ENCODE measurements at places on chromosomes 12 and 14.

DNA sequence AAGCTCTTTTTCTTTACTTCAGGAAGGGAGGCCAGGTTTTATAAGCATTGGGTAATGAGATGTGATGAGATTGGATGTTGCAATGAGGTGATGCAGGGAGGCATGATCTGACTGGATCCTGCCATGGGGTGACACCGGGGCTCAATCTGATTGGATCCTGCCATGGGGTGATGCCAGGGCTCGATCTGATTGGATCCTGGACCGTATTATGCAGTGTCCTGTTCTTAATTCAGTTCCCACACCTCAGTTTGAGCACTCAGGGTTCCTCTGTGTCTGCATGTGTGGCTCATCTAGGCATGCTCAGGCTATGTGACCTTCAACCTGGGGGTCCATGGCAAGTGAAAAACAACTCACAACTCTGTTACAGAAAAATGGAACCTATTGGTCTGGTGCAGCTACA lies 166.4 kb downstream of the SLC15A4 start:
- no peak for DNase-seq

DNA sequence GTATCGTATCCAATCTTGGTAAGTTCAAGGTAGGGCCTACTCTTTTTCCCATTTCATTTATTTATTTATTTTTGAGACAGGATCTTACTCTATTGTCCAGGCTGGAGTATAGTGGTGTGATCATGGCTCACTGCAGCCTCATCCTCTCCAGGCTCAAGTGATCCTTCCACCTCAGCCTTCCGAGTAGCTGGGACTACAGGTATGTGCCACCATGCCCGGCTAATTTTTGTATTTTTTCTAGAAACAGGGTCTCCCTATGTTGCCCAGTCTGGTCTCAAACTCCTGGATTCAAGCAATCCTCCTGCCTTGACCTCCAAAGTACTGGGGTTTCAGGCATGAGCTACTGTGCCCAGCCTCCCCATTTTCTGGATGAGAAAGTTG lies 57.2 kb downstream of the CLMN start:
- DNase-seq, result no peak

DNA sequence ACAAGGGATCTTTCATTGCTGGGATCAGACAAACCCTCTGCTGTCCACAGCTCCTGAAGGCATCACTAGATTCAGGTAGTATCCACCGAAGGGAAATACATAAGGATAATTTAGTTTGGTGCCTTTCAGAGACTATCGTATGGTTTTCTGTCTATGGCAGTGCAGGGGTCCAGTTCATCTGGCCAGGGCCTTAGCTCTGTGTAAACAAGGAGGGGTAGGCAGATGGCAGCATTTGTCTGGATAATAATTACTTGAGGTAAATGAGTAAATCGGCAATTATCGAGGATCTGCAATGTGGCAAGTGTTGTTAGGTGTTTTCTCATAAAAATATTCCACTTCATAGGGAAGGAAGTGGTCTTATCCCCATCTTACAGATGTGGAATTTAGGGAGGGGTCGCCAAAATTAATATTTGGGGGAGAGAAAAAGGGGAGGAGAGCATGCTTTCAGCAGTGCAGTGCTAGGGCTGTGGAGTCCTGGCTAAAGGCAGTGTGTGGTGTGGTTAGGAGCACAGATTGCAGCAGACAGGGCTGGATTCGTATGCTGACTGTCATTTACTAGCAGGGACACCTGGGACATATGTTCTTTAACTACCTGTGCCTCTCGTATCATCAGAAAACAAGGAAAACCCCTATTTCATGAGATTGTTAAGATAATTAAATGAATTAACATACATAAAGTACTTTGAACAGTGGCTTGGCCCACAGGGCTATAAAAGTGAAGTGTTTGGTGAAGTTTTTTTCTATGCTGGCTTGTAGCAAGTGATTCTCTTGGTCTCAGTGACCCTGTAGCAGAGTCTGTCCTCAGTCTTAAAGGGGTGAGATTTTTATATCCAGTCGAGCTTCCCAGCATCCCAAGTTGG lies 27.1 kb downstream of the RASSF8 start:
- DNase-seq, result no peak

GRCh38 chr12:100302081-100302480 lies 35.1 kb downstream of the SCYL2 start:
- no peak for DNase-seq

DNA sequence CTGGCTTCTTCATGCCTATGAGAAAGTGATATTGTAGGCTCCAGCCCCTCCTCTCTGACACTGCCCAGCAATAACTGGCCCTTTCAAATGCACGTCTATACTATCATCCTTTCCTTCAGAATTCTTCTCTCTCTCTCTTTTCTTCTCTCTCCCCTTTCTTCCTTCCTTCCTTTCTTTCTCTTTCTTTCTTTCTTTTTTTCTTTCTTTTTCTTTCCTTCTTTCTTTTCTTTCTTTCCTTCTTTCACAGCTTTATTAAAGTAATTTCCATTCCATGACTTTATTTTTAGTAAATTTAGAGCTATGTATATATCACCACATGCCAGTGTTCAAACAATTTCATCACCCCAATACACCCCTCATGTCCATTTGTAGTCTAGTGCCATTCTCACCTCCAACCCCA lies 302.1 kb downstream of the RPAP3 start:
- no peak for DNase-seq

GRCh38 chr12:98646294-98647090 lies 1.4 kb downstream of the APAF1 start:
- no peak for DNase-seq

- DNase-seq, result no peak
Observed at GRCh38 chr12:53060064-53060720, 10.3 kb downstream of the TNS2 start.

- DNase-seq, result no peak
Observed at GRCh38 chr12:1605129-1606020, 11.0 kb upstream of the FBXL14 start.
